Bladder microvascular endothelial cell (primary cell): ENCODE measurements at places on chromosomes 16 and 17. TPM values are rescaled to one million over a fixed set of nuclear protein-coding genes. Genes with fewer than 3 reads are reported as not detected.

Gene SOX9
- total RNA-seq = not detected in 2 replicates

Gene KCNH4
- under 0.01 and 0.19 TPM in 2 replicates for total RNA-seq

Gene CTRB1
- not detected in 2 replicates for total RNA-seq

Gene ZNF594
- total RNA-seq = 2.9 and 5.4 TPM in 2 replicates

Gene KRTAP16-1
- not detected in 2 replicates for total RNA-seq

Gene CLEC18B
- 0.31 and 0.49 TPM in 2 replicates for total RNA-seq

Gene ZNF597
- total RNA-seq = 1.3 and 2.3 TPM in 2 replicates

Gene CMTM3
- 19.4 and 26.6 TPM in 2 replicates for total RNA-seq

Gene PPM1E
- under 0.01 and 0.06 TPM in 2 replicates for total RNA-seq

Gene CDR2L
- total RNA-seq = 13.0 and 17.1 TPM in 2 replicates
